ENCODE measurements at places on chromosomes 5 and 9.
A peak's percentile ranks its signal among the peaks of the same experiment; 100 is the strongest.

- DNase-seq: no peak
These were observed 105.1 kb downstream of the LURAP1L start for GRCh38 chr9:12879961-12880360.

- DNase-seq: no peak
These were observed 13.4 kb downstream of the FLT4 start for GRCh38 chr5:180636016-180636402.

DNA sequence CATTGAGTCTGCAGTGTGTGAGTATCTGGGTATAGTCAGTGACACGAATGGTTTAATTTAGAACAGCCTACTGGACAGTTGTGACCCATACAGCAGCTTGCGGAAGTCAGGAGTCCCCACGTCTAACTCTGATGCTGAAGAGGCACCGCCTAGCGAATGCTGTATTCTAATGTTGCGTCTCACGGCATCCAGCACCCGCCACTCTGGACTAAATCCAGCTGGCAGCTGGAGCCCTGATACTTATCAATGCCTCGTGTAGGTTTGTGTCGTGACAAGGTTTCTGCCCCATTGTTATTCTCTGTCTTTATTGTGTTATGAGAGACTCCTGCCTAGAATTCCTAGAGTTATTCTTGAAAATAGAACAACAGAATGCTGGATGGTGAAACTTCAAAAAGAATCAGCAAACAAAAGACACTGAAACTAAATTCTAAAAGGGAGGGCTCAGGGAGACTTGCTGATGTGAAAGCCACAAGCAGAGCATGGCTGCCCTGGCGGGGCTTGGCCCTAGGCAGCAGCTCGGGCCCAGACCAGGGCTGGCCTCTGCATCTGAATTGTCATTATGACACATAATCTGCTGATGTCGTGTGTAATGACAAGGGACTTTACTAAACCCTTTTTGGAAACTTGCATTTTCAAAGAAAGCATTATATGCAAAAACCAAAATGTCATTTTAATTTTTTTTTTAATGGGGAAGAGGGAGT lies 123.5 kb upstream of the ICE1 start:
- no peak for DNase-seq

- DNase-seq: no peak
These were observed 140.9 kb upstream of the DMRT1 start for GRCh38 chr9:700365-701282.

DNA sequence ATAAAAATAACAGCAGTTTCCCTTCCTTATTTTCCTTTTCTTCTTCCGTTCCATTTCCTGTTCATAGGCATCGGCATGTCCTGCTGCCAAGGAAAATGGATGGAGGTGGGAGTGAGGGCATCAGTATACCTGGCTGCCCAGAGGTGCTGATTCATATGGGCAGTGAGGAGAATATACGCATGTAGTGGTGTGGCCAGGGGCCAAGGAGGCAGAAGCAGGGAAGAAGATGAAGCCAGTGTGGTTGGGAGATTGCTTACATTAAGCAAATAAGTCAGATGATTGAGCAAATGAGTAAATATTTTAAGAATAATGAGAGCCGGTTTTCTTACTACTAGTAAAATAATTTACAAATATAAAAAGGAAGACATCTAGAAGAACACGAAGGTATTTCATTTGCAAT lies 344.9 kb upstream of the PAPPA start:
- DNase-seq: no peak

DNA sequence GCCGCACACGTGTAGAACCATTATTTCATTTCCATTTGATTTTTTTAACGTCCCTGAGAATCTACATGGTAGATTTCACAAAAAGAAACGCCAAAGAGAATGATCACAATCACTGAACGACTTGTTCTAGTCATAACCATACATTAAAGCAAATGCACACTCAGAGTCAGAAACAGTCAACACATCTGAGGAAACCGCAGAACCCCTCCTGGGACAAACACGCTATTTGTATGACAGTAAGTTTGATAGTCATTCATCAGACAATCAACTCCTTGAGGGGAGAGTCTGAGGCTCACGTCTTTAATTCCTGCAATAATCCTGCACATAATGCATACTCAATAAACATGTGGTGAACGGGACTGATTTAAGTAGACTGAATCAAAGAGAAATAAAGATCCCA lies 129.2 kb downstream of the MED27 start:
- DNase-seq: no peak

DNA sequence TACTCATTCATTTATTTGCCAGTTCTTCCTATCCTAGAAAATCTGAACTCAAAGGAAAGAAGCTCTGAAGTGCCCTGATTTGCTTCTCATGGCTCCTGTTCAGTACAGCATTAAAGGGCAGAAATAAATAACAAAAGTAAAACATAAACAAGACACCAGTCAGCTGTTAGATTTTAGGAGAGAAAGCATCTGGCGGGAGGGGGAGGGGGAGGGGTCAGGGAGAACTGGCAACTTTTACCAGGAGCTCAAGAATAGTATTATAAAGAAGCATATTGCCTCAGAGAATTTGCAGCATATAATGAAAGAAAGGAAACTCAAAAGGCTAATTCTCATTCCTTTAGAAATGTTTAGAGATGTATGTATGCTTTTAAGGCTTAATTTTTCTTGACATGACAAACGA lies 68.1 kb downstream of the SEMA6A start:
- DNase-seq: no peak

DNA sequence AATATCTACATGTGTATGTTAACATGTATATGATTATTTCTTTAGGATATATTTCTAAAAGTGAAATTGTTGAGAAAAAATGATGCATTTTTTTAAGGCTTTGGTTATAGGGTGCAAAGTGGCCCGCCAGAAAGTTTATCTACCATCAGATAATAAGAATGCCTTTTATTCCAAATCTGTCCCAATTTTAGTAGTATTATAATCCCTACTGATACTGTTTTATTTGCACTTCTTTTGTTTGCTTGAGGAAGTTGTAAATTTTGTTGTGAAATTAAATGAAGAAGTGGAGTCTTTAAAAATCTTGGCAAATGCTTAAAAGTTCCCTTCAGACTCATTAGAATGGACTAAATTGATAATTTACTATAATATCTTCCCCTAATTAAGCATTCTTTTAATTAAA lies 73.0 kb downstream of the NIPBL start:
- no peak for DNase-seq

GRCh38 chr9:125626187-125626586 lies 80.8 kb downstream of the MAPKAP1 start:
- DNase-seq: no peak

- DNase-seq: no peak
These were observed 603 bp downstream of the SAXO1 start for GRCh38 chr9:19032406-19032805.

DNA sequence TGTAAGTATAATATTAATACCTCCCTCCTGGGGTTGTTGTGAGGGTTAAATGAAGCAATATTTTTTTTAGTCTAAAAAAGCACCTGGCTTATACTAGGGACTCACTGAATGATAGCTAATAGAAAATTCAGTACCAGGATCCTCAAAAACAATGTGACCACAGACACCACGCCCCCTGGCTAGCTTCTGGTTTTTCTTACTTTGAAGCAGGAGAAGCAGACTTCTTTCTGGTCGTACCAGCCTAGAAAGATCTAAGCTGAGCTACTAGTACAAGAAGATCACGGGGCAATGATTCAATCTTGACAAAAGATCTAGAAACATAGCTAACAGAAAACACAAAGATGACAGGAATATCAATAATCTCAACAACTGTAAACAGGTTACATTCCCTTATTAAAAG lies 218.5 kb upstream of the SLC30A5 start:
- no peak for DNase-seq

DNA sequence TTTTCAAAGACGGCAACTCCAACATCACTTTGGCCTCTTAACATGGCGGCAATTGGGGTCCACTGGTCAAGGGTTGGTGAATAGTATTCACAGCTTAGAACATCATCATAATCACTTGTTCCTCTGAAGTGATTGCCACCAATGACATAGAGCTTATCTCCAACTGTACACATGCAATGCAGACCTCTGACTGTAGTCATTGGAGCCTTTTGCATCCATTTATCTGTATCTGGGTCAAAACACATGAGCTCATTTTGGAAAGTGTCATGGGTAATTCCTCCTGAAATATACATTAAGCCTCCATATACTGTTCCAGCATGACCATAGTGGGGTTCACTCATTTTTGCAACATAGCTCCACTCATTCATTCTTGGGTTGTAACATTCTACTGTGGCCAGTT lies 2.0 kb downstream of the KLHL9 start:
- DNase-seq: no peak

- peak; percentile 76 for DNase-seq
These were observed 47.8 kb upstream of the IER5L start for GRCh38 chr9:129225815-129226214.

GRCh38 chr5:96091874-96092273 lies 130.2 kb upstream of the ELL2 start:
- DNase-seq: no peak

- no peak for DNase-seq
These were observed 130.8 kb upstream of the MAN2A1 start for GRCh38 chr5:109558952-109559351.

GRCh38 chr5:78328585-78329173 lies 31.7 kb upstream of the SCAMP1 start:
- no peak for DNase-seq

DNA sequence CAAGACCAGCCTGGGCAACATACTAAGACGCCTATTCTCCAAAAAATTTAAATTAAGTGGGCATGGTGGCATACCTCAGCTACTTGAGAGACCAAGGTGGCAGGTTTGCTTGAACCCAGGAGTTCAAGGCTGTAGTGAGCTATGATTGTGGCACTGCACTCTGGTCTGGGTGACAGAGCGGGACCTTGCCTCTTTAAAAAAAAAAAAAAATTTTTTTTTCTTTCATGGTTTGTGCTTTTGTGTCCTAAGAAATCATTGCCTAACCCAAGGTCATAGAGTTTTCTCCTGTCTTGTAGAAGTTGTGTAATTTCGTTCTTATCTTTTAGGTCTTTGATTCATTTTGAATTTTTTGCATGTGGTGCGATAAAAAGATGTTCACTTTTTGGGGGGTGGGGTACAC lies 12.3 kb downstream of the GPBP1 start:
- DNase-seq: no peak

DNA sequence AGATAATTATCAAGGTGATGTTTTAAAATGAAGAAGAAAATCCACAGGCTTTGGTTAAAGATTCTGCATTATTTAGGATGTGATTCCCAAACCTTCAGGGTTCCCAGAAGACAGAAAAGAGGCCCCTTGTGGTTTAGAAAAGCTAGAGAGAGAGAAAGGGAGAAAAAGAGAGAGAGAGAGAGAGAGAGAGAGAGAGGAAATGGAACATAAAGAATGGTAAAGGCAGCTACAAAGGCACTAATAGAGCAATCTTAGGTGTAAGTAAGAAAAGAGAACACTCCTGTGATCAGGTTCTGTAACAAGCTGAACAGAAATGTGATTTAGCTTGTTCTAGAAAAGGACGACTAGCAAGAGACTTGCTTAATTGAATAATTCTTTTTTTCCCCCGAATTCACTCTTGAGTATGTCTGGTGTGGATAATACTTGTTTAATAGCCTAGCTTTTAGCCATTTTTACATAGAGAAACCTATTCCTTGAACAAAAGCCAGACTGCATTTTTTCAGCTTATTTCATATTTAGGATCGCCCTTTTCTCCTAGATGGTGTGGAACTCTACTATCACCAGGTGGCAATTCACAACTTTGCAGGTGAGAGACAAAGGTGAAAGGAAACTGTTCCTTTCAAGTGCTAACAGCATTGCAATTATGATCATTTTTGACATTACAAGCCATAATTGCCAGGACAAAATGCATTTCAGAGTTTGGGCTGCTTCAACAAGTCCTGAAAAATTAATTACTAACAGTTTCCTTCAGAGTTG lies 57.6 kb upstream of the SH3GL2 start:
- no peak for DNase-seq

DNA sequence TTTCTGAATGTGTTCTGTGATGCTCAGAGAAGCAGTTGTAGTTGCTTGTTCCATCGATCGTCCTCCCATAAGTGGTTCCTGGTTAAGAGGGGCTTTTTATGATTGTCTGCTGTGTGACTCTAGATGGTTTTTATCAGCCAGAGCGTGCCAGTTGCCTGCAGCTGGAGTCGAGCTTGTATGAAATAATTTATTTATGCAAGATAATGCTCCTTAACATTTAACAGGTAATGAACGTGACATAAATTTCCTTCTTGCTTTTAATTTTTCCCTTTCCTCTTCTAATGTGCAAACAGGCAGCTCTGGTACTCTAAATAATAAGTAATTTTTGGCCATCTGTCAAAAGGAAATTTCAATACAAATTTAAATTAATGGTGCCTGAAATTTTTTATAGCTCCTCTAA lies 84.4 kb downstream of the TLE4 start:
- no peak for DNase-seq

DNA sequence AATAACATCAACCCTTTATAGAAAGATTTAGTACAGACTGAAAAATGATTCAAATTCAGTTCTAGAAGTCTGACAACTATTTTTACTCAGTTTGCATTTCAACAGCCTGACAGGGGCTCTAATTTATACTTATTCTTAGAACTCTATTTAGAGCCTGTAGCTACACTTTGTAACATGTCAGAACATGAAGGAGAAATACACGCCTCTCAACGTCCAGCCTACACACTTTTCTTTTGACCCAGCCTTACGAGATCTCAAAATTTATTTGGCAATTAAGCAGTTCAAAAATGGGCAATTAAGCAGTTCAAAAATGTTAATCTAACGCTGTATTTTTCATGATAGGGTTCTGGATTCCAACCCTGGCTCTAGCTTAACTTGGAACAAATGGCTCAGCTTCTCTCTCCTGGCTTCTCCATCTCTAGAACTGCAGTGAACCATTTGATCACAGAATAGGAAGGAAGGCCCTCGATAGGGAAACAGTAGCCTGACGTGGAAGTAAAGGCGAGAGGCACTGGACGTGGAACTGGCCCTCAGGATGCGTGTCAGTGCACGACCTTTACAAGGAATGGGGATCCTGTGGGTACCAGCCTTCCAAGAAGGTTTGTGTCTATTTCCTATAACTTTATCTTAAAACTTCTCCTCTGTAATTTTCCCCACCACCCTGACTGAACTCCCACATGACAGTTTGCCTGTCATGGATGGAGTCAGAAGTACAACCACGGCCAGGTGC lies 66.4 kb downstream of the PRRT1B start:
- DNase-seq: no peak

- DNase-seq: no peak
These were observed 247.8 kb downstream of the AOPEP start for GRCh38 chr9:94974154-94974879.

DNA sequence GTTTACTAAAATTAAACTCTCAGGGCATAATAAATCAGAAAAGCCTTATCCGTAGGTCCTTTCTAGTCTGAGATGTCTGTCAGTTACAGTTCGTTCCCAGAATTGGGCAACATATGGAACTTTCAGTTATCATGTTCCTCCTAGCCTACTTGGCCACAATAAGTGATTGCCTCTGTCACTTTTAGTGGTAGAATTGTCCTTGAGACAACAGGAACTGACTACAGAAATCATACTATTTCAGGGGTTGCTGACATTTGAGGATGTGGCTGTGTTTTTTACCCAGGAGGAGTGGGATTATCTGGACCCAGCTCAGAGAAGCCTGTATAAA lies 956 bp downstream of the ZNF189 start:
- DNase-seq: no peak

DNA sequence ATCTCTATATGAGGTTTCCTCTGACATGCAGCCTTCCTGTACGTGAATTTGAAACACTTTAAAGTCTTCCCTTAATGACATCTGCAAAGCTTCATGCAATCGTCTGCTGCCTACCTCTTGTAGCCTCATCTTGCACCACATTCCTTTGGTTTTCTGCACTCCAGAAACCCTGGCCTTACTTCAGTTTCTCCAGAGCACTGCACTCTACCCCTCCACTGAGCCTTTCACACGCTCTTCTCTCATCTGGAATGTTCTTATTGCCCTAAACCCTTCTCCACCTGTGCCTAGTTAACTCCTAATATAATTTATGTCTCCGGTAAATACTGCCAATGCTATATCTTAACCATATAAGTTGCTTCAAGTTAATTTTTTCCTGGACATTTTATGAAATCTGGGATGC lies 168.8 kb upstream of the SLC27A6 start:
- DNase-seq: no peak

Measured in psoas muscle (tissue), 8 donors.